ENCODE measurements at places on chromosomes 13 and 19.

DNA sequence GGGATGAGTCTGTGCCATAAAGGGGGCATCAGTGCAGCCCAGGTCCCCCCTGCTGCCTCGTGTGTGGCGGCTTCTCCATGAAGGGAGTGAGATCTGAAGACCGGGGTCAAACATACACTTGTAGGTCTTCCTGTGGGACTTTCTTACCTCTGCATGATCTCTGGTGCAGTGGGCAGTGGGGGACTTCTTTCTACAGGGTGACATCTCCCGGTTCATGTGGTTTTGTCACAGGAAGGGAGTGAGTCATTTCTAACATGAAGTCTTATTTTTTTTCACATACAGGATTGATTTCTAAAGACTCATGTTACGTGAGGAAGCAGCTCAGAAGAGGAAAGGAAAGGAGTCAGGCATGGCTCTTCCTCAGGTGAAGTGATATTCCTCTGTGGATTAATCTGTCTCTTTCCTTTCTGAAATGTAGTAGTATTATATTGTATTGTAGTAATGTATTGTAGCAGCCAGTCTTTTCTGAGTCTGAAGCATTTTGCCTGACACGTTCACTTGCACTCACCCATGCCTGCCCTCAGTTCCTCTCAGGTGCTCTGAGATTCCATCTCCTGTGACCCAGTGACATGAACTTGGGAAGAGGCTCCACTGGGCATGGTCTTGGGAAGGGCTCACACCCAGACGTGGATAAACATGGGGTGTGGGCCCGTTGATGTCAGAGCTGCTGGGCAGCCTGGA is 15.7 kb downstream of the ZNF808 start:
- no peak for DNase-seq

GRCh38 chr19:47735131-47735530 is 10.2 kb upstream of the NOP53 start:
- DNase-seq = no peak

DNA sequence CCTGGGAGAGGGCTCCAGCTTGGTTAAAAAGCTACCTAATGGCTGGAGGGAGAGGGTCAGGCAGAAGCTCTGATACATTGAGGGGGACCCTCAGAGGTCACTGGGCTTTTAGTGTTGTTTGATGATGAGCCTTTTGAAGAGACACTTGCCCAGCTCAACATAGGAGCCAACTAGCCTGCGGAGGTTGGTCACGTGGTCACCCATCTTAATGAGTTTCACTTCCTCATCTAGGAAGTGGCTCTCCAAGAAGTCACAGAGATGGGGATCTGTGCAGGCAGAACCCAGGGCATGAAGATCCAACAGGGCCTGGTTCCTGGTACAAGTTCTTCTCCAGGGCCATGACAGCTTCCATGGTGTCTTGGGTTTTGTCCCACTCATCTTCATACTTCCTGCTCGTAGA is 33.4 kb downstream of the IPO5 start:
- DNase-seq = no peak

GRCh38 chr13:99995589-99996380 is 14.2 kb downstream of the ZIC2 start:
- DNase-seq = no peak

DNA sequence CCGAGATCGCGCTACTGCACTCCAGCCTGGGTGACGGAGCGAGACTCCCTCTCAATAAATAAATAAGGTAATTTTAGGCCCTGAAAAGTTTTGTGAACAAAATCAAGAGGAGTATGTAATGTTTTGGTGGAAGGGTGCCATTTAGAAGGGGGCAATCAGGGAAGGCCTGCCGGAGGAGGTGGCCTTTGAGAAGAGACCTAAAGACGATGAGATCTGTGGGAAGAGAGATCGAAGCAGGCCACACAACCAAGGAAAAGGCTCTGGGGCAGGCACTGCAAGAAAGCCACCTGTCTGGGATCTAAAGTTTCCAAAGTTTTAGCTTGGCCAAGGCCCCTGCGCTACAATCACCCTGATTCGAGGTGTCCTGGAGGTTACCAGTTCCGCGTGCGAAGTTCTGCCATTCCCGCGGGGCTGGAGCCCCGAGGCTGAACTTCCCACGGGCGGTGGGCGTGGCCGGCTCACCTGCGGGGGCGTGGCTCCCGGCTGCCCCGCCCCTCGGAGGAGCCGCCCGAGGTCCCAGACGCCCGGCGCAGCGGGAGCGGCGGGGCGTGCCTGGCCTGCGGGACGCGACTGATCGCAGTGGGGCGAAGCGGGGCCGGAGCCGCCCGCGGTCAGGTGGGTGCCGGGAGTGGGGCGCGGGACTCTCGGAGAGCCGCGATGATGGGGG is at the start of gene KLC3:
Gene KLC3, plus strand, starts transcription at position 519 of the 667 bp plus-strand sequence. CDS start 4,792 bp downstream, outside the sequence.
- DNase-seq = no peak

- no peak for DNase-seq
Observed at GRCh38 chr19:57886046-57886445, 2.8 kb downstream of the ZNF814 start.

DNA sequence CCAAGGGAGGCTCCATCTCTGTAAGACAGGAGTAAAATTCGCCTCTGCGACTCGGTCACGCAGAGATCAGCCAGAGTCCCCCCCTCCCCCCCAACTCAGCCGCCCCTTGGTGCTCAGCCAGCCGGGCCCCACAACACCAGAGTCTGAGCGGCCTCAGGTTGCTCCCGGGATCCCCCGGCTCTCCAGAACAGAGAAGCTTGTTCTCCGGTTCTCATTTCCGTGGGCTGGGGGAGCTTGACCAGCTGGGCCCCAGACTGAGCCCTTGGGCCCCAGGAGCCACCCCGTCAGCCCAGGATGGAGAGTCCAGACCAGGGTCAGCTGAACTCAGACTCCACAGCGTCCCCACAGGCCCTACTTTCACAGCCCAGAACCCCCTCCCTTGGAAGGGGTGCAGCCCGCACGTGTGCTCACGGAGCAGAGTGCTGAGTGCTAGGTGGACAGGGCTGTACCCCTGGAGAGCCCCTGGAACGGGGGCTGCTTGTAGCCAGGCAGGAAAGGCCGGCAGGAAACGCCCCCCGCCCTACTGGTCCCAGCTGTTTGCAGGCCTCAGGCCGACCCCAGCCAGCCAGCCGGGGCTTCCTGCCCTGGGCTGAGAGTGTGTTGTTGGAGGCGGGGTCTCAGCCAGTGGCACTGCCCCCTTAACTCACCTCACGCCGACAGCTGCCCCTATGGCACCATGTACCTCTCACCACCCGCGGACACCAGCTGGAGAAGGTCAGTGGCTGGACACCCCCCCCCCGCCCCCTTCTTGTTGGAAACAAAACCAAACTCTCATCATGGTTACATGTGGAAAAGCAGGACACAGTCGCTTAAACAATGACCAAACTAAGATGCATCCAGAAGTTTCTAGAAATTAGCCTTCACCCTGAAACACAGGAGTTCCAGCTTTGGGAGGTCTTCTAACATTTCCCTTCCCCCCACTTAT is 44.4 kb downstream of the COMP start:
- DNase-seq = peak; percentile 61

DNA sequence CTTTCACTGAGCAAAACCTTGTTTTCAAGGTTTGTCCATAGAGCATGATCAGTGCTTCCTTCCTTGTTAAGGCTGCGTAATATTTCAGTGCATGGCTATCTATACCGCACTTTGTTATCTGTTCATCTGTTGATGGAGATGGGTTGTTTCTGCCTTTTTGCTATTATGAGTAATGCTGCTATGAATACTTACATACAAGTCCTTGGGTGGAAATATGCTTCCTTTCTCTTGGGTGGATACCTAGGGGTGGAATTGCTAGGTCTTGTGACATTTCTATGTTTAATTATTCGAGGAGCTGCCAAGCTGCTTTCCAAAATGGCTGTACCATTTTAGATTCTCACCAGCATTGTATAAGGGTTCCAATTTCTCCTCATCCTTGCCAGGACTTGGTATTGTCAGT is 70.9 kb downstream of the SPATA13 start:
- no peak for DNase-seq

GRCh38 chr13:99845161-99845874 is 126.2 kb downstream of the ZIC5 start:
- DNase-seq = no peak

DNA sequence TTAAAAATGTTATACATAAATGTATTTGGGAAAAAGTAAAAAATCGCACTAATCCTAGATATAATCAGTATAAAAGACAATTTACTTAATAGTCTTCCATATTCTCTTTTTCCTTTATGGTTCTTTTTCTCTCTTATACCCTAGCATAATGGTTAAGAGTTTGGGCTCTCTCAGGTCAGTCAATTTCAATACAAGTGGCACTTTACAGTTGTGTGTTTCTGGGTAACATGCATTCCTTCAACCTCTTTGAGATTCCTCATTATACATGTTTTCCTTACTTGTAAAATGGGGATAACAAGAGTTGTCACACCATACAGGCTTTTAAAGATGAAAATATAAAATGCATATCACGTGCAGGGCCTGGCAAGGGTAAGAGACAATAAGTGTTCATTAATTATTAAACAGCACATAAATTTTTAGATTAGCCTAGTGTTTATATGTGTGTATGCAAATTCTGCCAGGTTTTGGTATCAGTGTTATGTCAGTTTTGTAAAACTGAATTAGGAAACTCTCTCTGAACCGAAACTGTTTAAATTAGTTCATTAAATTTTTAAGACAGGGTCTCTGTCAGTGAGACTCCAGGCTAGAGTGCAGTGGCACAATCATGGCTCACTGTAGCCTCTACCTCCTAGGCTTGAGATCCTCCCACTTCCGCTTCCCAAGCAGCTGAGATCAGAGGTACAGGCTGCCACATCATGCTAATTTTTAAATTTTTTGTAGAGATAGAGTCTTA is 49.8 kb downstream of the ELF1 start:
- no peak for DNase-seq

- DNase-seq = no peak
Observed at GRCh38 chr13:80528733-80529132, 187.8 kb upstream of the SPRY2 start.

GRCh38 chr13:28049880-28050875 is 50.2 kb downstream of the FLT3 start:
- no peak for DNase-seq

- no peak for DNase-seq
Observed at GRCh38 chr19:18102916-18103542, 5.5 kb downstream of the MAST3 start.

GRCh38 chr13:56670563-56670962 is 470.2 kb upstream of the PRR20A start:
- DNase-seq = no peak

DNA sequence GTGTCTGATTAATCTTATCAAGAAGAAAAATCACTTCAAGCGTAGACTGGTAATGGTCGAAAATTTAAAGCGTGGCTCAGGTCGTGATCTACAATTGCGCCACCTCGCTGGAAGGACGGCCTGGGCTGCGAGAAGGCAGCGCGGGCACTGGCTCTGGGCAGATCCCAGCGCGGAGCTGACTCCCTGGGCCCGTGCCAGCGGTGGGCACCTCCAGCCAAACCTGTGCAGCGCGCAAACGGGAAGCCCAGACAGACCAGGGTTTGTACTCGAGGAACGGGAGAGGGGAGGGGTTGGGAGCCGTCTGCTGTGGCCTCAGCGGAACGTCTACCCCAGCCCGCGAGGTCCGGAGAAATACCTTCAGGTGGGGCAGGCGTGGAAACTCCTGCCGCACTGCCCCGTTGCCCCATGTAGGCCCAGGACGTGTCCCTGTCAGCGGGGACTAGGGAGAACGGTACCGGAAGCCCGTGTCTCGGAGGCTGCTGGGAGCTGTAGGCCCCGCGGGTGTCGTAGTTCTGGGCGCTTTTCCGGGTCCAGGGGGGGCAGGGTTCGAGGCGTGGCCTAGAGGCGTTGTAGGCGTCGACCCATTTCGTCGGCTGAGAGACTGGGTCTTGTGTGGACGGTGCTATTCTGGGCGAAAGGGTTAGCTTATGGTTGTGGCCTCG is 21.1 kb downstream of the ZNF274 start:
- no peak for DNase-seq

GRCh38 chr19:18543814-18544475 is 572 bp upstream of the FKBP8 start:
- peak; percentile 52 for DNase-seq

DNA sequence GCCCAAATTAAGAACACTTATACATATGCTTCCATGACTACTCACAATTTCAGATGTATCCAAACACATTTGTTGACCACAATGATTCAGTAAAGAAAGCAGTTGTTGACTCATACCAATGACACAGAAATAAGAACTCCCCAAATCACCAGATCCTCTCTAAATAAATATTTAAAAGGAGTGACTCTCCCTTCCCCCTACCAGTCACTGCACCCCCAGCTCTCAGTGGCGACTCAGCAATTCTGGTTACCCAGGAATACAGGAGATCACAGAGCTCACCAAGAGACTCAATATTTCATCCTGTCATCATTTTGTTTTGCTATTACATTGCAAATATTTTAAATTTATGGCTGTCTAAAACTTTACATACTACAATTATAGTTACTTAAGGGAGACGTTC is 131.5 kb downstream of the RGCC start:
- DNase-seq = no peak

- DNase-seq = no peak
Observed at GRCh38 chr19:19152668-19153384, 14.5 kb upstream of the TMEM161A start.
